ENCODE measurements at places on chromosomes 6 and 20.

- no peak for DNase-seq
Measured at GRCh38 chr6:160431226-160431625, 83.0 kb downstream of the SLC22A3 start.

- no peak for DNase-seq
Measured at GRCh38 chr20:63021356-63022321, 14.9 kb upstream of the BHLHE23 start.

- DNase-seq: no peak
Measured at GRCh38 chr6:18362058-18362561, 25.0 kb upstream of the RNF144B start.

DNA sequence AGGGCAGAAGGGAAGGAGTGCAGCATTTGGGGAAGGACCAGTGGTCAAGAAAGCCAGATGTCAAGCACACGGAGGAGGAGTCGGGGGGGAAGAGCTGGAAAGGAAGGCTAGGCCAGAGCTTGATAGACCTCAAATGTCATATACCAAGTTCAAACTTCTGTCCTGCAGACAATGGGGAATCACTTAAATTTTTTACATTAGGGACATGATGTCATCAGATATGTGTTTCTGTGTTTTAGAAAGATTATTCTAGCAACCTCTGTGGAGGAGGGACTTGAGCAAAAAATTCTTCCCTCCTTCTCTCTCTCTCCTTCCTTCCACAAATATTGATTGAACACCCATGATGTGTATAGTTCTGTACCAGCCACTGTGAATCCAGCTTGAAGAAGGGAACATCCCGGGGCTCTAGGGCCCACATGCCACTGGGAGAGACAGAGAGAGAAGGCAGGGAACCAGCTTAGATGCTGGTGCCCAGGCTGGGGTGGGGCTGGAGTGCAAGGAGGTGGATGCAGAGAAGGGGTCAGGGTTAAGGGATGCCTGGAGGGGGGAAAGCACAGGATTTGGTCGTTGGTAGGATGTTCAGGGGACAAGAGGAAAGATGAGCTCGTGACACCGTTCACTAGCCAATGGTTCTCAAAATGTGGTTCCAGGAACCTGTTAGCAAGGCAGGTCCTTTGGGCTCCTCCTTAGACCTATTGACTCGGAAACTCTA lies 19.8 kb upstream of the AAR2 start:
- DNase-seq: no peak

- no peak for DNase-seq
Measured at GRCh38 chr20:36390719-36391415, 84.7 kb downstream of the DLGAP4 start.

DNA sequence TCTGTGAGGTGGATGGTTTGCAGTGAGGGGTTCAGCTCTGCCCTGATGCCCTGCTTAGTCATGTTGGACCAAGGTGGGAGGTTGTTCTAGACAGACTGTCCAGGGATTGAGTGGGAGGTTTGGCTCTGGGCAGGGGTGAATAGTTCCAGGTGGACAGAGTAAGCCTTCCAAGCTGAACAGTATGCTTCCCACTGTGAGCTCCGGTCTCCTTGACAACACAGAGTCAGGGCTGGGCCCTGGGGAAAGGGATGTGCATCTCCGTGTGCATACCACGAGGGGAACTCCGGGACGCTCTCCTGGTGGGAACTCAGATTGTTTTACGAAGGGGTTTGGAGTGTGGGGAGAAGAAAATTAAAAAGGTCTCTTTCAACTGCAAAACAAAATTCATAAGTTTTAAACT lies 174.7 kb downstream of the DHX35 start:
- no peak for DNase-seq

GRCh38 chr6:146123616-146124015 lies 94.8 kb downstream of the GRM1 start:
- no peak for DNase-seq

- peak; percentile 50 for DNase-seq
Measured at GRCh38 chr20:33915726-33916331, 77.9 kb upstream of the RALY start.

- no peak for DNase-seq
Measured at GRCh38 chr20:19658137-19658536, 99.9 kb upstream of the RIN2 start.

- no peak for DNase-seq
Measured at GRCh38 chr20:56328861-56329260, 29.9 kb upstream of the FAM210B start.

DNA sequence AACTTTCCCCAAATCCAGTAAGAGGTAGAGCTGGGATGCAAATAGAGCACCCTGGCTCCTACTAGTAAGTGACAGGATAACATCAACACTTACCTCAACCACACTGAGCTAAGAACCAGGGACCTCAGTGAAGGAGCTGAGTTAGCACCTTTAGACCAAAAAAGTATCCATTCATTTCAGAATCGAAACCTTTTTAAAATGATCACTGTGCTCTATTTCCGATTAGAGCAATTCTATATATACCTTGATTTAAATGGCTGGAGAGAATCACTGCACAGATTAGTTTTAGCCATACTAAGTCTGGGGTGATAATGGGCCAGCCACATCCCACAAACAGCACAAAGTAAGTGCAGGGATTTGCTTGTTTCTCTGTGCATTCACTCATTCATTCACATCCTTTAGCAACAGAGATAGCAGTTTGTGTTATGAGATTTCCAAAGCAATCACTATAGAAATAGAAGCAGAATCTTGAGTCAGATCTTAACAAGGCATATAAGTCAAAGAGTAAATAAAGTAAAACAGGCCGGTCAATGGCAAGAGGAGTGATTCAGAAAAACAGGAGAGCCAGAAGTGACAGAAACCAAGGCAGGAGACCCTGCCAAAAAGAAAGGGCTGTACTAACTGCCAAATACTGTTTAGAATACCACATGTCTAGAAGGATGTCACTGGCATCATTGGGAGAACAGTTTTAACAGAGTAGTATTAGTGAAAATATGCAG lies 136.3 kb downstream of the KIF13A start:
- DNase-seq: no peak

DNA sequence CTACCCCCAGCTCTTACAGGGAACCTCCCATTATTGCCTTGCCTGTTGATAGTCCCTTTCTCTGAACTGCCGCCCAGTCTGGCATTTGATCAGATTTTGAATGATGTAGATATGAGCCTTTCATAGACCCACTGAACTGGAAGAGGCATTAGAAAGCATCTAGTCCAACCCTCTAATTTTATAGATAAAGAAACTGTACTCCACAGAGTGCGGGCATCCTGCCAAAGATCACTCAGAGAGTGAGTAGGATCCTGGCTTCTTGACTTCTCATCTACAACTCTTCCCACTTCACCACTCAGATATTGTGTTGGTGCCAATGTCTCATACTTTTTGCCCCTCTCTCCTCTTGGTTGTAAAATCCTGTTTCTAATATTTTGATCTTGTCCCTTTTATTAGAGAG lies 179.2 kb upstream of the BMP2 start:
- DNase-seq: no peak

GRCh38 chr6:76867182-76867581 lies 596.1 kb downstream of the HTR1B start:
- DNase-seq: no peak

- no peak for DNase-seq
Measured at GRCh38 chr20:36591281-36591680, 14.3 kb upstream of the RAB5IF start.

- DNase-seq: no peak
Measured at GRCh38 chr20:37291724-37292126, 2.3 kb downstream of the MANBAL start.

DNA sequence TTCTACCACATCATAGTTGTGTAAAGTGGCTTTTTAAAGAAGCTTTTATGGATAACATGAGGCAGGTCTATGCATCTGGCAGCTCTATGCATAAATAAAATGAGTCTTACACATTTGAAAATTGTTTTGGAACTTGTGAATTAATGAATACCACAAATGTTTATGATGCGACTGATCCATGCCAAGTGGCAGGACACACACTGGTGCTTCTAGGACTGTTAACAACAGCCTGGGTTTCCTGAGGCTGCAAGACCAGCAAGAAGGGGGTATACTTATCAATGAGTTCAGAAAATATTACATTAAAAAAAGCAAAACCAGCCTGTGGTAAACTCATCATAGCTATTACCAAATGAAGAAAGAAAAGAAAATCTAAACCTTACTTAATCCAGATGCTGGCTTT lies 212.9 kb upstream of the PDE10A start:
- no peak for DNase-seq

DNA sequence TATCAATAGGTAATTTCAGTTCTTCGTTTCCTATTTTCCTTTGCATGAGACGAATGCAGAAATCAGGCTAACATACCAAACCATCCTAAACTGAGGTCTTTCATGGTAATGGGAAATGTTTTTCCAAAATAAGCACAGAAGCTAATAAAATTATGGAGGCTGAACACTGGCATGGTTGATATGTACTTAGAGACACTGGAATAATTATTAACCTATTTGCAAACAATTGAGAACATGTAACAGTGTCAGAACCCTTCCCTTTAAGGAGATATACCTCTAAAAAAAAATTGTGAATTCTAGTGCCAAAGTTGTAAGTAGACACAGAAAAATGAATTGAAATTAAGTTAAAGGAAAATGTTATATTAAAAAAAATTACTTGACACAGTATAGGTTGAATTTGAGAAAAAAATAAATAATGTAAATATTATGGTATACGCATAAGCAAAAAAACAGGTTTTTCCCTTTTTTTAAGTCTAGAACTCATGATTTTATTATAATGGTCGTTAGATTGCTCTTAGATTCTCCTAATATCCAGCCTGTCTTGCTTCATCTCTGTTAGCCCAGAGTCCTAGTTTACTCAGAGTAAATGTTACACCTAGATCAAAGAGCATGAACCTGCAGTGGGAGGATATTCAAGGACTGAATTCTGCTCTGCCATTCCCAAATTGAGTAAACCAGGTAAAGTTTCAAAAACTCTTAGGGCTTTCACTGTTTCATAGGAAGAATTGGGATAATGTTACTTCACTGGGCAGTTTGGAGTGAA lies 1.7 kb downstream of the SLC17A2 start:
- no peak for DNase-seq

- no peak for DNase-seq
Measured at GRCh38 chr6:42199106-42199981, 4.6 kb upstream of the GUCA1B start.

- DNase-seq: no peak
Measured at GRCh38 chr20:19935842-19936241, 81.3 kb upstream of the NAA20 start.

DNA sequence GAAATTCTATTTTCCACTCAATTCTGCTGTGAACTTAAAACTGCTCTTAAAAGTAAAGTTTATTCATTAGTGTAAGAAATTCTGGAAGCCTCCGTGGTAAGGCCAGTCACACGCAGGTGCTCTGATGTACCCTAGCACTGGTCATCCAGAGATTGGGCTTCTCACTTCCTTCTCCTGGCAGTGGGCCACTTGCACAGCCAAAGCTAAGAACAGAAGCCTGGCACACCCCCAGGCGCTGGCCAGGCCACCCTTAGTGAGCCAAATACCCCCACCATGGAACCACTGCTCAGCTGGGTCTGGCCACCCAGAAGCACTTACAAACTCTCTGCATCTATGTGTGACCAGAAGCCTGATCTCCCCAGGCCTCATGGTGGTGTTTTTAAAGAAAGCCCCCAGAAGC lies 35.3 kb upstream of the ARFGEF2 start:
- DNase-seq: no peak

DNA sequence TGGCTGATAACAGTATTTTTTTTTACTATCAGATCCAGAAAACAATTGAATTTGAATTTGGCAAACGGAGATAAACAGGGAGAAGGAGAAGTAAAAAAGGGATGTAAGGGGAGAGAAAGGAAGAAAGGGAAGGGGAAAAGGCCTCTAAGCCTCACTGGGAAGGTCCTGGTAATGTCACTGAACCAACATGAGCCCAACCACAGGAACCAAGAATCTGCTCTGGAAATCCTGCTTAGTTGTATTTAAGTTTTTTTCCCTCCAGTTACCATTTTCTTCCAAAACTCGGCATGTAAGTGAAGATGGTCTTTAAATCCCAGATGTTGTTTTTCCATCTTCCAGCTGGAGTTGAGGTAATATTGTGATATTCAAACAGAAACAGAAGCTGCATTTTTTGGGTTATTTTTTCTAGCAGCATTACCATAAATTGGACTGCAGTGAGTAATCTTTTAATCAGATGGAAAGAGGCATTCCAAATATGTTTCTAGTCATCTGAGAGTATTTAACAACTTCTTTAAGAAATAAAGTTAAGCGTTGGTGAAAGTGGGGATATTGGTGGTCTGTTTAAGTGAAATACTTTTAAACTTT lies 91.1 kb downstream of the TXNDC5 start:
- no peak for DNase-seq

- no peak for DNase-seq
Measured at GRCh38 chr20:59062081-59062480, 19.5 kb upstream of the PRELID3B start.

DNA sequence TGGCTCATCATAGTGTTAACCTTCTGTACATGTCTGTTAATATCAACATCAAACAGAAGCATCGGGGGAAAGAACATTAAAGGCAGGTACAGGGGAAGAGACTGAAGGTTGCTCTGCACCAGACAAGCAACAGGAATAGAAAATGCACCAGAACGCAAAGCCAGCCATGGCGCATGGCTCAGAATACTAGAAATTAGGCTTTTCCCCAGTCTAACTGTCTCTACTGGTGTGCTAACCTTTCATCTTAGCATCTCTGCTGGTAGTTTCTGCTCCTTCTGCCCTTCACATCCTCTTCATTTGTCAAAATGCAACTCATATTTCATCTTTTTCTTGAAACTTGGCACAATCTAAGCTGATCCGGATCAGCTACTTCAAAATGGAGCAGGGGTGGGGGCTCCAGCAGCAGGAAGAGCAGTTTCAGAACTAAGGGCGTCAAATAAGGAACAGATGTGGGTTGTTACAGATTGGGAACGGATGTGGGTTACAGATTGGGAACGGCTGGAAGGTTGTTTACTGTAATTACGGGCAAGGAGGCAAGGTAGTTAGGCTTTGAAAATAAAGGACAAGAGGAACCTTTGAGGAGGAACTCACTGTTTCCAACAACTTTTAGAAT lies 13.1 kb upstream of the RNASET2 start:
- no peak for DNase-seq

DNA sequence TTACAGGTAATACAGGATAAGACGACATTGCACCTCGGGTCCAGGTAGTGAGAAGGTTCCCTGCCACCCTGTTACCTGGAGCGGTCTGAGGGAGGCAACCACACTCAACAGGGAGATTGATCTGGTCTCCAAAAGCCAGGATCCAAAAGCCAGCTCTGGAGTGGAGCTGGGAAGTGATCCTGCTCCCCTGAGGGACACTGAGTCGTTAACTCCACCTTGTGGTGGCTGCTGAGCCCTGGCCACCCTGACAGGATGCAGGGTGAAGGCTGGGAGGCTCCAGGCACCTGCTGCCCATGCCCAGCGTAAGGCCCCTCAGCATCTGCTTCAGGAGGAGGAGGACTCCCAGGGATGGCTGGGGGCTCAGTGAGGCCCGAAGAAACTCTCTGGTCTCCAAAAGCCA lies 38.7 kb upstream of the SLC22A2 start:
- no peak for DNase-seq
